ENCODE measurements at places on chromosomes 16 and 17. TPM values are rescaled to one million over a fixed set of nuclear protein-coding genes. Genes with fewer than 3 reads are reported as not detected.

GRCh38 chr16:89071686-89072547, 21.7 kb upstream of the ACSF3 start:
- DNase-seq = no peak

- DNase-seq = no peak
Observed at GRCh38 chr16:1060416-1061340, 11.9 kb upstream of the SSTR5 start.

GRCh38 chr17:9943343-9943742, 38.3 kb upstream of the RCVRN start:
- DNase-seq = no peak

GRCh38 chr17:57125866-57126265, 40.8 kb downstream of the AKAP1 start:
- DNase-seq = no peak

- DNase-seq = no peak
Observed at GRCh38 chr16:66292241-66292935, 74.1 kb upstream of the CDH5 start.

DNA sequence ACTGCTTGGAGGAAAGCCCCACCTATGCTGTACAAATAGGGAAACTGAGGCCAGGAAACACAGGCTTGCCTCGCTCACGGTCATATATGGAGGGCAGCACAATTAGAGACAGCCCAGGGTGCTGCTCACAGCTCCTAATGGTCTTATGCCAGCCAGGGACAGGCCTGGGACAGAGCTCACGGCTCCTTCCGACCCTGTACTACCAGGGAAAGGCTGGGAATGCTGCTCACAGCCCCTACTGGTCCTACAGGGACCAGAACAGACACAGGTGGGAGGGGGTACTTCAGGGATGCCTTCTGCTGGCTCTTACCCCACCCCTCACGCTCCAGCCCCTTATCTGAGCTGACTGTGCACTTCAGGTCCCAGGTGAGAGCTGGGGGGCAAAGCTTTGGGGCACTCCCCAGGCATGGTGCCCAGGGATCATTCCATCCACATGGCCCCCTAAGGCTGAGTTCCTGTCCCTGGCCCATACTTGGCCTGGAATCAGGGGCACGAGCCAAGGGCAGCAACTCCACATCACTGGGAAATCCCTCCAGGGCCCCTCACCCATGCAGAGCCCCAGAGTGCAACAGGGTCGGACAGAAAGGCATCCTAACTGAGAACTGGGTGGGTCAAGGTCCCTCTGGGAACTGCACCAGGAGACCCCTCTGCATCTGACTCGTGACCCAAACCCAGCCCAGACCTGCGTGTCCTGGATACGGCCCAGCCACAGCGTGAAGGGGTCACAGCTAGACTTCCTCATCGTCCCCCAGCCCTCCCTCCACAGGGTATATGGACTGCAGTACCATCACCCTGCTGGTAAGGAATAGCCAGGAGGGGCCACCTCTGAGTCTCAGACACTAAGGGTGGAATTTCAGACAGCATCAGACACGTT, 5.9 kb downstream of the RHBDF1 start:
- DNase-seq = no peak

NEUROD2 gene
- not detected for total RNA-seq

ACSM2A gene
- total RNA-seq = not detected

DNASE1L2 gene
- total RNA-seq = not detected

GRCh38 chr17:6427279-6427781, 7.6 kb downstream of the AIPL1 start:
- DNase-seq = peak; percentile 37

- DNase-seq = no peak
Observed at GRCh38 chr16:75257886-75258806, 6.7 kb upstream of the BCAR1 start.

WNK4 gene
- 30.4 TPM for total RNA-seq

GRCh38 chr17:33982909-33983308, 272.2 kb upstream of the CCL2 start:
- no peak for DNase-seq

Data from stomach (tissue), 19 donors.